Spinal cord (tissue), 10 donors: ENCODE measurements at places on chromosomes 12 and 14. TPM values are rescaled to one million over a fixed set of nuclear protein-coding genes. Genes with fewer than 3 reads are reported as not detected.

JAG2 gene
- 18.0 TPM for total RNA-seq

TPPP2 gene
- total RNA-seq = 0.44 TPM

IFI27 gene
- total RNA-seq = 35.9 TPM

DNA sequence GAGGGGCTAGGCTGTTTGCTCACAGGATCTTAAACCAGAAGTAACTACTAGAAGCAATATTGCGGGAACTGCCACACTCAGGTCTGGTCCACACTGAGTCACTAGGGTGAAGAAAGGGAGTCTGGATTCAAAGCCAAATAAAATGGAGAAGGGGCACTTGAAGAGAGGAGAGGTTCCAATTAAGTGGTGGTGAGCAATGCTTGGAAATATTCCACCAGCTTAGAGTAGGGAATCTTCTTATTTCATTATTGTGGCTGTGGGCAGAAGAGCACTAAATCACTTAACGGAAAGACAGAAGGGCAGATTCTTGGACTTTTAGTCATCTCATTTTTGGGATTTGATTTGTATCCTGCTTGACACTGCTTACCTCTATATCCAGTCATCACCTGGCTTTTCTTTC is 48.6 kb upstream of the PPP1R12A start:
- H3K4me1 ChIP-seq = no peaks in the 10 kb centered on the region
- H3K4me3 ChIP-seq = no peak overlapping the region
- DNase-seq = no peak
- H3K36me3 ChIP-seq = no peaks in the 10 kb centered on the region
- no peaks in the 10 kb centered on the region for H3K27me3 ChIP-seq
- no peak overlapping the region for H3K27ac ChIP-seq

DNA sequence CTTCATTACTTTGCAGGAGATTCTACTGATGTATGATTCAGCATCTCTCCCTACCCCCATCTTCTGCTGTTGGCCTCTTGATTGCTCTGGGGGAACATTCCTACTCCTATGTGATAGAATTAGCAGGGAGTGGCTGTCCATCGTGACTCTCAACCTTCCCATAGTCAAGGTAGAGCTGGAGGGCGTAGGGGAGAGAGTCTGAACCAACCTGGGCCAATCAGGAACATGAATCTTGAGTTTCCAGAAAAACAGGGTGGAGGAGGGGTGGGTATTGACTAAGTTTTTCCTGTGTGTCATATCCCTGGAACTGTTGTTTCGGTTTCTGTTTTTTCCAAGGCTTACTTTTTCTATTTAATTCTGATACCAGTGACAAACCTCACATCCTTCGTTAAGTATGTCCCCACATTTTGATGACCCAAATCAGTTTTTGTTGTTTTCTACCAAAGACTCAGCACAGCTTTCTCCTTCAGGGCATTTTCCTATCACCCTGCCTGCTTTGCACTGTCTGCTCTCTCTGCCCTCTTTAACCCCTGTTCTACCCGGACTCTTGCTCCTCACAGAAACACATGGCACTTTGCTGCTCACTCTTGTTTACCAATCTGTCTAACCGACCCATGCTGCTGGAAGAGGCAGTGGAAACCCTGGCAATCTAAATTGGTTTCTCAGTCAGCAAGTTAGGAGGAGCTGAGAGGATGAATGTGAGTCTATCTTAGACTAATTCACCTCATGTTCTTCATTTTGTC is 1428.3 kb downstream of the AACS start:
- no peak overlapping the region for H3K4me3 ChIP-seq
- no peaks in the 10 kb centered on the region for H3K4me1 ChIP-seq
- no peaks in the 10 kb centered on the region for H3K36me3 ChIP-seq
- no peak overlapping the region for H3K27ac ChIP-seq
- no peaks in the 10 kb centered on the region for H3K27me3 ChIP-seq
- DNase-seq = no peak
